ENCODE measurements at places on chromosomes 3 and 15. TPM values are rescaled to one million over a fixed set of nuclear protein-coding genes. Genes with fewer than 3 reads are reported as not detected.

DNA sequence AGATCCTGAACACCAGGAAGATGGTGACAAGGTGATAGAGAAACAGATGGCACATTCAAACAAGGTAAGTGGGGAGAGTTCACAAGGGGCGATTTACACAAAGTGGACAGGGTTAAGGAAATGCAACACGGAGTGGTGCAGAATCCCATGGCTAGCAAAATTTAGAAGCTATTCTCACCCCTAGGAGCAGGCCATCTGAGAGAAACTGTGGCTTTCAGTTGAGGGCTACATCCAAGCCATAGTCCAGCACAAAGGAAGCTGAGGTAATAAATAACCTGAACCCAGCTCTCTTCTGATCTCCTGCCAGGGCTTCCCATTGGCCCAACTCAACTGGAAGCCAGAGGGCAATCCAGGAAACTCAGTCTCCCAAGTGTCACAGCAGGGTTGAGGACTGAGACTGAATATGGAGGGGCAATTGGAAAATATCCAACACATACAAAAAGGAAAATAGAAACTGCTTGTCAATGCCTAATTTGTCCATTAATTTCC lies 1.2 kb upstream of the ZNF445 start:
- no peaks in the 10 kb centered on the region for H3K36me3 ChIP-seq
- H3K4me1 ChIP-seq: peaks cover 20% of the 10 kb centered on the region
- no peak overlapping the region for H3K4me3 ChIP-seq
- no peaks in the 10 kb centered on the region for H3K27me3 ChIP-seq

DNA sequence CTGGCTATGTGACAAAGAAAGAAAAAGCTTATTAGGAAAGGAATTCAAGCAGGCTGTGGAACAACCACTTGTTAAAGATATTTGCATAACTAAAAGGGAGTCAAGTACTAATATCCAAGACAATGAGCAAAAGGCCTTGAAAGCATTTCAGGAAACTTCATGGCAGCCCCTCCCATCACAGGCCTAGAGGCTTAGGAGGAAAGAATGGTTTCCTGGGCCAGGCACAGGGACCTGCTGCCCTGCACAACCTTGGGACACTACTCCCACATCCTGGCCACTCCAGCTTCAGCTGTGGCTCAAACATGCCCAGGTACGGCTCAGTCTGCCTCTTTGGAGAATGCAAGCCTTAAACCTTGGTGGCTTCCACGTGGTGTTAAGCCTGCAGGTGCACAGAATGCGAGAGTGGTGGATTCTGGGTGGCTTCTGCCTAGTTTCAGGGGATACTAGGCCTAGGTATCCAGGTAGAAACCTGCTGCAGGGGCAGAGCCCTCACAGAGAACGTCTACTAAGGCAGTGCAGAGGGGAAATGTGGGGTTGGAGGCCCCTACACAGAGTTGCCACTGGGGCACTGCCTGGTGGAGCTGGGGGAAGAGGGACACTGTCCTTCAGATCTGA lies 121.6 kb downstream of the OPA1 start:
- no peak for DNase-seq
- H3K27ac ChIP-seq: no peak overlapping the region
- no peaks in the 10 kb centered on the region for H3K4me1 ChIP-seq

DNA sequence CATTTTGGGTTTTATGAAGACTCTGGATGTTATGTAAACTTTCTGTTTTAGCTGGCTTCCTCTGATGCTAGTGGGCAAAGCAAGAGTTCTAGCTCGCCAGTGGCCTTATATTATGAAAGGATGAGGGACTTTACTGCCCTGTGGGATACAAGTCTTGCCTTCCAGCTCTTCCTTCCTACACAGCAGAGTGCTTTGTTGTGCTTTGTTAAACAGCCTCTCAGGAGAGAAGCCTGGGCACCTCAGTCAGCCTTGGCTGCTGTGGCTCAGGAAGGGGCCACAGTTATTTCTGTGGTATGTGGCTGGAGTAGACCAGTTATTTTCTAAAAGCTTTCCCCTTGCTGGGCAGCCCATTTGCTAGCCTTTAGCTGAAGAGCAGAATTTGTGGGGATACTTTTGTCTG lies 69.5 kb upstream of the SUCLG2 start:
- H3K4me3 ChIP-seq: no peak overlapping the region
- no peak for DNase-seq
- H3K27ac ChIP-seq: no peak overlapping the region
- H3K27me3 ChIP-seq: no peaks in the 10 kb centered on the region
- no peaks in the 10 kb centered on the region for H3K36me3 ChIP-seq
- H3K4me1 ChIP-seq: no peaks in the 10 kb centered on the region

CCDC54 gene
- total RNA-seq: not detected

FAM81A gene
- total RNA-seq: 1.1 TPM

GCNT3 gene
- total RNA-seq: not detected

Data from heart left ventricle (tissue), 16 donors.